Stimulated activated CD8-positive, alpha-beta memory T cell treated with anti-CD3 and anti-CD28 coated beads, Interleukin-7, amount 100 ng/mL, for 1 hour (primary cell): ENCODE measurements at places on chromosomes 6 and 20.

DNA sequence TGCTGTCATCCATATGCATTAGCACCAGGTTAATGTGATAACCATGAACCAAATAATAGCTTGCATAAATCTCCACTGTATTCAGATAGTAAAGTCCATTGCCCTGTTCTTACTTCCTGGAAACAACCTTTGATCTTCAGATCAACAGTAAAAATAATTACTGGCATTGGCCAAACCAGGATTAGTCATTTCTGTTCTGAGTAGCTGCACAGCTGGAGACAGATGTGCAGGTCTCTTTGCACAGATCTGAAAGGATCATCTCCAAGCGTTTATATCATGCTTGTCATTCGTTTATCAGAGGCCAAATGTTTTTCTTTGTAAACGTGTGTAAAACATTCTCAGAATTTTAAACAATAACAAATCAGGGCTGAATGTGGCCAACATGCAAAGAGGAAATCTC lies 134.4 kb upstream of the HMGCLL1 start:
- no peak for DNase-seq

- no peak for DNase-seq
Observed at GRCh38 chr20:9163995-9164394, 95.1 kb downstream of the PLCB4 start.

DNA sequence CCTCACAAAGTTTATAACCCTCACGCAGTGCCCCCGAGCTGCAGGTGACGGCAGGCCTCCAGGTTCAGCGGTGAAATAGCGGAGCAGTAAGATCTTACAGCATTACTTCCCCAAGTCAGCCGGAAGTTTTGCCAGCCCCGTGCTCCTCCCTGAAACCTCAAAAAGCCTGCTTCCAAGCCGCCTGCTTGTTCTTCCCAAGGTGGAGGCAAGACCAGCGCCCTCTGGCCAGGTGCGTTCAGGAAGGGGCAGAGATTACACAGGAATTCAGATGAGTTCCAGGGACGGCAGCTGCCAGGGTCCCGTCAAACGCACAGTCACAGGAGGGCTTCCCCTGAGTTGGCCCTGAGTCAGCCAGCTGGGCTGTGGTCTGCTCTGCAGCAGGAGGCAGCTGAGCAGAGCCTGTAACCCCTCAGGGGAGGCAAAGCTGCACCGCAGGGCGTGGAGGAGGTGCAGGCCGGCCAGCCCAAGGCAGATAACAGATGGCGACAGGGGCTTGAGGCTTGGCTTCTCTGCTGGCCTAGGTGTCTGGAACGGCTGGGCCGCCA lies 124.1 kb upstream of the RPS6KA2 start:
- no peak for DNase-seq

GRCh38 chr6:149093643-149094042 lies 223.9 kb upstream of the TAB2 start:
- DNase-seq = no peak

- no peak for DNase-seq
Observed at GRCh38 chr20:52652271-52652670, 319.9 kb upstream of the TSHZ2 start.

- no peak for DNase-seq
Observed at GRCh38 chr6:24919056-24919892, 16.5 kb downstream of the RIPOR2 start.

DNA sequence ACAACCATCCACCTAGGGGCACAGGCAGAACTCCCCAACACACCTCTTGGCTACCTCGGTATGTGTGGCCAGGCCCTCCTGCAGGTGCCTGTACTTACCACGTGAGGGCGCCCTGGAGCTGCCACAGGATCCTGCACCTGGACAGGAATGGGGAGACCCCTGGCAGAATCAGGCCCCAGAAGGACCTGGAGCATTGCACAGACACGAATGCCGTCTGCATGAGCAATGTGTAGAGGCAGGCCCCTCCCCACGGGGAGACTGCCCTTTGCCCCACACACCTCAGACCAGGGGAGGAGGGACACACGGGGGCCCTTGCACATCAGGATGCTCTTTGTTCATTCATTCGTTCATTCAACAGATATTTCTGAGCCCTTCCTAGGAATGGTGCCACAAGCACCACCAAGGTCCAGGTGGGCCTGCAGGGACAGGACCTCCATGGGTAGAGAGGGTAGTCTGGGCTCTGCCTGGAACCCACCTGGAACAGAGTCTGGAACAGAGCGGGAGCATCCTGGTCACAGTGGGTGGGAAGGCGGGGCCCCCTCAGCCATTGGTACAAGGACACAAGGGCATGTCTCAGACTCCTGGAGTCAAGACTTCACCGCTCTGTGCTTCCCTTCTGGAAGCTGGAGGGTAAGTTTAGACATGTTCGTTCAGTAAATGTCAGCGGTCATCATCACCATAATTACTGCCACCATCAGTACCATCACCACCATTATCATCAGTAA lies 32.3 kb downstream of the YTHDF1 start:
- DNase-seq = peak; percentile 16

DNA sequence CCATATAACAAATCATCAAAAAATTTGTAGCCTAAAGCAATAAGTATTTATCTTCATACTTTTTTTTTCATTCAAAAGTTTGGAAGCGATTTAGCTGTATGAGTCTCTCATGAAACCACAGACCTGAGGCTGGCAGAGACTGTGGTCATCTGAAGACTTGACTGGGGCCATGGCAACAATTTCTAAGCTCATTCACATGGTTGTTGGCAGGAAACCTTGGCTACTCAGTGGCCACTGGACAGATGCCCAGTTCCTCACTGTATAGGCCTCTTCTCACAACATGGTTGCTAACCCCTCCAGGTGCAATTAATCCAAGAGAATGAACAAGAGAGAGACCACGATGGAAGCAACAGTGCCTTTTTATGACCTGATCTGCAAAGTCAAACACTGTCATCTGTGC lies 235.9 kb downstream of the BTBD3 start:
- no peak for DNase-seq

- no peak for DNase-seq
Observed at GRCh38 chr6:79719248-79719960, 88.3 kb downstream of the SH3BGRL2 start.

- no peak for DNase-seq
Observed at GRCh38 chr6:54695815-54696214, 150.8 kb upstream of the FAM83B start.

DNA sequence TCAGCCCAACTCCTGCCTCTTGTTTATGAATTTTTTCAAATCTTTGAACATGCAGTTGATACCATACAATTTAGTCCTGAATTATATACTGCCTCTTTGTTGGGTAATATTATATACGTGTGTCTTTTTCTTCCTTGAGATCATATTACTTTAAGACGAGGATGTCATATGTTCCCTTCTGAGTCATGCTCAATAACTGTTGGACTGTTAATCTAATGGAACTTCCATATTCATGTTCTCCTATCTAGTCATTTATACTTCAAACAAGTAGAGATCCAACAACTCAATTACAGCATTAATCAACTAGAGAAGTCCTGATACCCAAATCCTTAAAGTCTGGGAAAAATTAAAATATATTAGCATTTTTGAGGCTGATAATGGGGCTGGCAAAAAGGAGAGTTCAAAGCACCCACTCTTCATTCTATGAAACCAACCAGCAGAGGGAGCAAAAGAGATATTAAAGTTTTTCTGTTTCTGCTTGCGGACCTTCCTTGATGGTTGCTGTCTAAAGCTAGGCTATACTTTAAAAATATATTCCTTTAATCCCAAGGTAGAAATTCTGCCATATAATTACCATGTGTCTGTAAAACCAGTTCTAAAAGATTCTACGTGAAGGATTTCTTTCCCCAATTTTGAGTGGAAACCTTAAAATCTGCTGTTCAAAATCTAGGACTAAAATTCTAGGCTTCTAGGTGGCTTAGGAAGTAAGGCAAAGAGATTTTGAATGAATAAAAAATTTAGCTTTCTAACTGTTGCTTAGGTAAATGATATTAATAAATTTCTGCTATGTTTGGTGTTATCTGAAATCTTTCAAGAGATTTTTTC lies 498.9 kb downstream of the BCKDHB start:
- no peak for DNase-seq

- no peak for DNase-seq
Observed at GRCh38 chr20:51586005-51586440, 43.5 kb upstream of the NFATC2 start.

- no peak for DNase-seq
Observed at GRCh38 chr6:167164261-167164660, 6.5 kb upstream of the GPR31 start.

DNA sequence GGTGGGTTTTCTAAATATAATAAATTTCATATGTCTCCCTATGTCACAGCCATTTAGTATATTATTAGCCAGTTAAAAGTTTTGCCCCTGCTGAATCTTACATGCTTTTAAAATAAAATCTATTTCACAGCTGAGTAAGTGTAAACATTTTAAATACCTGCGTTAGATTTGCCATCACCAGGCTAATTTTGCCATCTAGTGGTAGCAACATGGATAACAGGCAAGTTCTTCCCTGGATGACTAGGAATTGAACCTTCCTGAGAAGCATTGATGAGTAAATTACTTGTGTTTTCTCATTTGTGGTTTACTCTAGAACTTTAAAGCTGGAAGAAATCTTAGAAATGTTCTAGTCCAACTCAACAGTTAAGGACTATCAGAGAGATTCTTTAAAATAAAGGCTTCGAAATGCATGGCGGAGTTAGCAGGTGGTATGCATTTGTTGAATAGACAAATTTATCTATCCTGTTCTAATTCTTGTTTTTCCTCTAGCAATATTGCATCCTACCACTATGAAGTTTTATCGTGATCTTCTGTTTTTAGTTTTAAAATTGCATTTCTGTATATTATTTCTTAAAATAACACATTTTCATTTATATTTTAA lies 2.6 kb downstream of the PRSS35 start:
- DNase-seq = no peak

DNA sequence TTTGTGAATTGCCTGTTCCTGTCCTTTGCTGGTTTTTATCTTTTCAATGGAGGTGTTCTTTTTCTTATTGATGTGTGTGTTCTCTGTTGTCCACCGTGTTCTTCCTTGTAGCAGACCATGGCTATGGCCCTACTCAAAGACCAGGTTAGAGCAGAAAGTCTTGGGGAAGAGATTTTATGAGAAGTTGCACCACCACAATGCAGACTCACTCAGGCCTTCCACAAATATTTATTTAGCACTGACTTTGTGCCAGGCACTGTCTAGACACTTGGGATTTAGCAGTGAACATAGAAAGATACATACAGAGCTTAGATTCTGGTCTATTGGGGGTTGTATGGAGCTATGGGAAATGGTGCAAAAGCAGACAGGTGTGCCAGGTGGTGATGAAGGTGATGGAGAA lies 98.8 kb downstream of the DTD1 start:
- DNase-seq = no peak

GRCh38 chr20:60446267-60447111 lies 488.3 kb downstream of the CDH26 start:
- DNase-seq = no peak

- no peak for DNase-seq
Observed at GRCh38 chr6:170522565-170523183, 30.4 kb downstream of the PSMB1 start.

DNA sequence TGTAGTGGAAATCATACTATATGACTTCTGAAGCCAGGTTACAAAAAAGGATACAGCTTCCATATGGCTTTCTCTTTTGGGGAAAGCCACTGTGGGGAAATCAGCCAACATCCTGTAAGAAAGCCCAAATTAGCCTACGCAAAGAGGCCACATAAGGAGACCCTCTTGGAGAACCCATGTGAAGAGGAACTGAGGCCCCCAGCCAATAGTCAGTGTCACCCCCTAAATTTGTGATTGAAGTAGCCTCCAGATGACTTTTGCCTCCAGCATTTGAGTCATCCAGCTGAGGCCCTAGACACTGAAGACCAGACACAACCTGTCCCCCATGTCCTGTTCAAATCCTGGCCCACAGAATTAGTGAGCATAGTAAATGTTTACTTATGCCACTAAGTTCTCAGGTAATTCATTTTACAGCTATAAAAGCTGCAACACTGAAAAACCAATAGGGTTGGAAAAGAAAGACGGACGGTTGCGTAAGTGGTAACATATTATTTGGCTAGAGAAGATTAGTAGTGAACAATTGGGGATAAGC lies 60.4 kb downstream of the HMGCLL1 start:
- DNase-seq = no peak

DNA sequence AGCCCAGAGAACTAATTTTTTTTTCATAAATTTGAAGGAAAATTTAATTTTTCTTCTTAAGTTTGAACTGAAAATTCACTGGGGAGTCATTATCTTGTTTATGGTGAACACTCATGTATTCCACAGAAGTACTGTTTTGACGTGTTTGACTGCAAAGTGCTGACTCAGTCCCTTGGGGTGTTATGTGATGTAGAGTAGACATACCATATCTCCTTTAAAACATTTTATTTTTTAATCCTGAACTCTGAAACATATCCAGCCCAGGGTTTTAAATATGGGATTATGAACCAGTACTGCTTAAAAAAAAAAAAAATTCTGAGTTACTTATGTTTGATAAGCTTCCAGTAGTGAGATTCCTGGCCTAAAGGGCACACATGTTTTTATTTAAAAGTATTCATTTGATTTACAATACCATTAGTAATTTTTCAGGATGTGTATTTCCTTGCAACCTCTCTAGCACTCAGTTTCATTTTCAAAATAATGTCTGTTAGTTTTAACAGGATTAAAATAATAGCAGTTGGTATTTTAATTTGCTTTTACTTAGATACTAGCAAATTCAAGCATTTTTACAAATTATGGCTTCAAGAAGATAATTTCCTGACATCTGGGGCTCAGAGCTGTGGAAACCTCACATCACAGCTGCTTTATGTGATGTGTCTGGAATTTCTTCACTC lies 81.7 kb upstream of the PDE10A start:
- no peak for DNase-seq

DNA sequence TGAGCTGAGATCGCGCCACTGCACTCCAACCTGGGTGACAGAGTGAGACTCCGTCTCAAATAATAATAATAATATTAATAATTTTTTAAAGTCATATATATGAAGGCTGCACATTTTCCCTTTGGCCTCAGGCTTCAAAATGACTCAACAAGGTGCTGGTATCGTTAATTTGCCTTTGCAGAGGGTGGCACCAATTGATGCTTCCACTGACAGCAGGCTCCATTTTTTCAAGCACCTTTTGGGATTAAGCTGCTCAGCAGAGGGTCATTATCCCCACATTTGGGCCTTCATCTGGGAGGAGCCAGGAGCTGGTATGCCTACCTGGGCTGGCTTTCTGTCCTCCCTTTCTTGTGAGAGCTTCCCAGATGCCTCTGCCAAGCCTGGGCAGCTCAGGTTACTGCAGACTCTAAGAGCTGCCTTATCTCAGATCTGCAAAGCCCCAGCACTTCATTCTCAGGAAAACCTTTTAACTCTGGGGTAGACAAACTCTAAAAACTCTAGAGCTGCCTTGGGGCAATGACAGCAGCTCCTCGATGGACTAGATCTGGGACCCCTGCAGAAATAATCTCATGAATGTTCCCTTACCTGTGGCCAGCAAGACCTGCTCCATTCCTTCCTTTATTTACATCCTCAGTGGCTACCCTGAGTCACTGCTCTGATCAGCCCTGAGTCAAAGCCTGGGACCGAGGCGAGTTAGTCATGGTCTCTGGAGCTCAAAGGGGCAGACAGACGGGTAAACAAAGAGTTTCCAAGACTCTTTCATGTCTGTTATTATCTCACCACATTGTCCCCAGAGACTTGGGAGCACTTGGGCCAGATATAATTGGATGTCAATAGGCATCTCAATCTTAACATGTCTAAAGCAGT lies 80.0 kb upstream of the EYA2 start:
- DNase-seq = no peak

- DNase-seq = no peak
Observed at GRCh38 chr20:47453167-47453782, 48.4 kb upstream of the NCOA3 start.

- peak; percentile 78 for DNase-seq
Observed at GRCh38 chr20:36573103-36573797, at the start of gene TGIF2. Gene TGIF2 (plus strand): TSS chr20:36573597. CDS start chr20:36578775, 5,178 bp downstream.

- no peak for DNase-seq
Observed at GRCh38 chr6:118263921-118264486, 284.1 kb upstream of the PLN start.
